Stimulated activated CD8-positive, alpha-beta memory T cell treated with anti-CD3 and anti-CD28 coated beads, Interleukin-4, amount 100 ng/mL, for 1 hour (primary cell): ENCODE measurements at places on chromosomes 16 and 17.

GRCh38 chr17:41648411-41649195, 24.2 kb upstream of the KRT17 start:
- peak; percentile 71 for DNase-seq

- DNase-seq: no peak
Measured at GRCh38 chr17:7888184-7888920, at the start of gene CHD3. CHD3 (plus strand) TSS chr17:7888789; CDS start chr17:7889001, 212 bp downstream.

DNA sequence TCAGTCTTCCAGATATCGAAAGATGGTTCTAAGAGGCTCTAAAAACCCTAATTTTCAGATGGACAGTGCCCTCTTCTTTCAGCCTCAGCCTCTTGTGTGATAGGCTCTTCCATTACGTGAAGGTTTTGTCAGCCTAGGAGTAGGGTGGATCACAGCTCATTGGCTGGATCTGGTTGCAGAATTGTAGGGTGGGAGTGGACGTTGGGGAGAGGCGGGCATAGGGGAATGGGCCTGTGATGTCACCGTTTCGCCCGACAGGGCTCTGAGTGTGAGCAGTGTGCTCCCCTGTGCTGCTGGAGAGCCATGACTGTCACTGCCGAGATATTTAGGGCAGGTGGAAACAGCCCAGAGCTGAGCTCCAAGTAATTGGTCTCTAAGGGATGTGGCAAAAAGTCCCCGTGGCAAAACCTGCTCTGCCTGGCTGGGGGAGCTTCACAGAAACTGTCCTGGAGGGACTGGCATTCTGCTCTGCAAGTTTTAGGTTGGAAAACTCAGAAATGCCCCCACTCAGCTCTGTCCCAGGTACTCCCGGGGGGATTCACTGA, 6.2 kb upstream of the WFIKKN1 start:
- DNase-seq: no peak

GRCh38 chr16:79801646-79802045, 201.1 kb upstream of the MAF start:
- no peak for DNase-seq

DNA sequence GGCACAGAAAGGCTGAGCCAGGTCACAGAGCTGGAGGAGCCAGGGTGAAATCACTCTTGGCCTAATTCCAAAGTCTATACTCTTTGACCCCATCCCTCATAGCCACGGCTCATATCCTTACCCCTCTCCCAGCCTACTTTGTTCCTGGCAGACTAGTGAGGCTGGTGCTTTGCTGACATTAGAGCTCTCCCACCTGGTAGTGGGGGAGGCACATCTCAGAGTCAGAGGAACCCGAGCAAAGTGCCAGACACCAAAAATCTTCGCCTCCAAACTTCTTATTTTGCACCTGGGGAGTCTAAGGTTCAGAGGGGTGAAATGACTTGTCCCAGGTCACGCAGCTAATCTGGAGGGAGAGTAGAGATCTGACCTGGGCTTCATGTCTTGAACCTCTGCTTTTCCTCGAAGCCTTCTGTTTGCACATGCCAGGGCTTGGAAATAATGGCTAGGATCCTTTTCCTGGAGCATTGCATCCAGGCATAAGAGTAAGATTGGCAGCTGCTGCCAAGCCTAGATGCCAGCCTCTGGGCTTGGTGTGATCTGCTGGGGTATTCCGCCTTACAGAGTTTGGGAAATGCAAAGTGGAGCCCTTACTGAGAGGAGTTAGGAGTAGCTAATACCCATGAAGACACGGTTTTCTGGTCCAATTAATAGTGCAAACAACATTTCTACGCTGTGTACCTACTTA, 126.9 kb downstream of the SPACA3 start:
- no peak for DNase-seq

GRCh38 chr17:55186937-55187770, 77.6 kb upstream of the HLF start:
- DNase-seq: no peak

GRCh38 chr16:9344508-9344907, 253.1 kb downstream of the HAPSTR1 start:
- no peak for DNase-seq

GRCh38 chr17:29595943-29596774, 3.2 kb downstream of the ANKRD13B start:
- no peak for DNase-seq

DNA sequence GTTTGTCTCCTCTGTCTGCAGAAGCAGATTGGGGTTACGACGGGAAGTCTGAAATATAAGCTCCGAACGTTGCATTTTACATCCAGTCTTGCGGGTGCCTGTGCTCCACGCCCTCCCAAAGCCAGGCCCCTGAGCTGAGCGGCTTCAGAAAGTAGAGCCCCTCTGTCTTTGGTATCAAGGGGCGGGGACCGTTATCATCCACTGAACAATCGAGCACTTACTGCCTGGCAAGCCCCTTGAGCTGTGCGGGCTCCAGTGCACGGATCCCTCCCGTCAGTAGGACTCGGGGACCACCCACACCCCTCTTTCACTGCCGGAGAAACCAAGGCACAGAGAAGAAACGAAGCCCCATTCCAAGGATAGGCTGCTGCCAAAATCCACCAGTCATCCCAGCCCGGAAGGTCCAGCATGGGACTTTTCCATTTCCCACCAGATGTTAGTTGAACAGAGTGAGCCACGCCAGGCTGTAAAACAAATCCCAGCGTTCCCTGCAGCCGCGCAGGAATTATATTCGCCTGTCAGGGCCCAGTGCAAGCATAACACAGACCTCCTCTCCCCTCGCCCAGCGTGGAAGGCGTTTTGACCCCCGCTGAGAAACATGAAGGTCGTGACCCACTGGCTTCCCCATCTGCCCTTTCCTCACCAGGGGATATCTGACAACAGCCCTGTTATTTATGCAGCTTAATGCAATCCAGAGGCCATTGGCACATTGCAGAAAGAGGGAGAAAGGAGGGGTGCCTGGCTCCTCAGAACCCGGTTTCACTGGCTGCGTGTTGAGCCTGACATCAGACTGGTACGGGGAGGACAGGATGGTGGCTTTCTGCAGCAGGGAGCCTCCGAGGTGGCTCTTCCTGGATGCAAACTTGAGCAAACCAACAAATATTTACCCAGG, 212.2 kb upstream of the FOXF1 start:
- no peak for DNase-seq

DNA sequence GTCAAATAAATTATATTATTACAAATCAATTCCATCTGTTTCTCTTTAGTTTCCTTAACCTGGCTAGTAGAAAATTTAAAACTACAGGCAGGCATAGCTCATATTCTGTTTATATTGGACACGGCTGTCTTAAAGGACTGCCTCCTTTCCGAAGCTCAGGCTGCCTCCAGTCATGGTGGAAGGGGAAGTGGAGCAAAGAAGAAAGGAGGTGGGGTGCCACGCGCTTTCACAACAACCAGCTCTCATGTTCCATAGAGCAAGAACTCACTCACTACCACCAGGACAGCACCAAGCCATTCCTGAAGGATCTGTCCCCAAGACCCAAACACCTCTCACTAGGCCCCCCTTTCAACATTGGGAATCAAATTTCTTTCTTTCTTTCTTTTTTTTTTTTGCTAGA, 149.3 kb upstream of the KCNJ18 start:
- no peak for DNase-seq

DNA sequence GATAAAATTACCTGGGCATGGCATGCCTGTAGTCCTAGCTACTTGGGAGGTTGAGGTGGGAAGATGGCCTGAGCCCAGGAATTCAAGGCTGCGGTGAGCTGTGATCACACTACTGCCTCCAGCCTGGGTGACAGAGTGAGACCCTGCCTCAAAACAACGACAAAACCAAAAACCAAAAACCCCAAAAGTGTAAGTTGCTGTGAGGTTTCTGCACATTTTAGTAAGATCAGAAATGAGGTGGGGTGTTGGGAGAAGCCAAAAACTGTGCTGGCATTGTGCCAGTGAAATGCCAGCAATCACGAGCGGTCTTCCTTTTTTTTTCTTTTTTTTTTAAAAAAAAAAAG, 114.6 kb downstream of the PITPNC1 start:
- DNase-seq: no peak

DNA sequence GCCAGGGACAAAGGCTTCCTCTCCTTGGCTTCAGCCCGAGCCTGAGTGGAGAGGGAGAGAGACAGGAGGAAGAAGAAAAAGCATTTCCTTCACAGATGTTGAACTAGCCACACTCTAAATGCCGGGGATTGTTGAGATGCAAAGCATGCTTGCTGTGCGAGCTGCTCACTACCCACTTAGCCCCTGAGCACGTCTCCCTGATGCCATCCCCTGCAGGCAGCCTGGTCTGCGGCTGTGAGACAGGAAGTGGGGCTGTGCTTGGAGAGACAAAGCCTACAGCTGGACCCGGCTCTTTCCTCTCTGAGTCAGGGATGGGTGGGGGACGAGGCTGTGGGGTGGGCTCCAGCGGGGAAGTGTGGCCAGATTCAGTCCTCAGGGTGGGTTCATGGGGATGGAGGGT, 13.7 kb downstream of the WNT9B start:
- no peak for DNase-seq

GRCh38 chr16:64206862-64207261, 915.0 kb downstream of the CDH11 start:
- DNase-seq: no peak

DNA sequence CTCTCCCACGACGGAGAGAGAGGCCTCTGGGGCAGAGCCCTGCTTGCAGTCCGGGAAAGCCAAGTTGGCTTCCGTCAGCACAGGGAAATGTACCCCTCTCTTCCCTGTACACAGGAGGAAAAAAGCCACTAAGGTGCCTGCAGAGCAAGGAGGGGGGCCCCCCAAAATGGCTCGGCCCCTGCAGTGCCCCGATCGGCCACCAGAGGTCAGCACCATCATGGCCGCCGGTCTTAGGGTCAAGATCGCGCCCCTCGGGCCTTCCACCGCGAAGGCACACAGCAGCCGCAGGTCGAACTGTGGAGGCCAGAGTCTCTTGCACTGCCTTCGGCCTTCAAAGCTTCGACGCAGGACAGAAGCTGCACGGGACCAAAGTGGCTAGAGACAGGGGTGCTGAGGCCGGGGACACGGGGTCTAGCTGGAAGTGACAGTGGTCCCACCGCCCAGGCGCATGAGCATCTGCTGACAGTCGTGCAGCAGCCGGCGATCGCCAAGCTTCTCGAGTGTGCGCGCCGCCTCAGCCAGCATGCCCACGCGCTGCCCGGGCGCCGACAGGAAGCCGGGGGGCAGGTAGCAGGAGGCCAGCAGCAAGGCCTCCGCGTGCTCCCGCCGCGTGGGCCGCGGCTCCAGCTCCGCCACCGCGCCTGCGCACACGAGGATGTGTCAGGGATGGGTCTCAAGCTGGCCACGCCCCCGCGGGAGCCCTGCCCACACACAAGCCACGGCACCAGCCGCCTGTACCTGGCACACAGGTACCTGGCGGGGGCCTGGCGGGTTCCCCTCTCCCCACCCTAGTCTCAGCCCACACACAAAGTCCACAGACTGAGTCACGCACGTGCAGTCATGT, 24.4 kb downstream of the SREBF1 start:
- DNase-seq: peak; percentile 44

GRCh38 chr16:24609740-24610415, 70.5 kb downstream of the RBBP6 start:
- DNase-seq: no peak

DNA sequence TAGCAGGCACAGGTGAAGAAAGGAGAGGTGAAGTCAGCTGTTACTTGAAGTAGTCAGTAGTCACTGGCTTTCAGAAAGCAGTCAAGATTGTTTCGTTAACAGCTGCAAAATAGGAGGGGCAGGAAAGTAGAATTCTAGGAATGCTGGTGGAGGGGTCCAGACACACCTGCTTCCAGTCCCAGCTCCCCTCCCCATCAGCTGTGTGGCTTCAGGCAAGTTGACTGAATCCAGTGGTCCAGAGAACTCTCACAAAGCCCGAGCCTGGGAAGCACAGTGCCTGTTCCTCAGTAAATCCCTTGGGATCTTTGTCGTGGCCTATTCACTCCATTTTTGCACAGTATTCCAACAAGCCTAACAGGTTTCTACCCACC, 4.6 kb upstream of the SOCS1 start:
- no peak for DNase-seq

- DNase-seq: no peak
Measured at GRCh38 chr17:75524269-75524969, 1.1 kb upstream of the LLGL2 start.

DNA sequence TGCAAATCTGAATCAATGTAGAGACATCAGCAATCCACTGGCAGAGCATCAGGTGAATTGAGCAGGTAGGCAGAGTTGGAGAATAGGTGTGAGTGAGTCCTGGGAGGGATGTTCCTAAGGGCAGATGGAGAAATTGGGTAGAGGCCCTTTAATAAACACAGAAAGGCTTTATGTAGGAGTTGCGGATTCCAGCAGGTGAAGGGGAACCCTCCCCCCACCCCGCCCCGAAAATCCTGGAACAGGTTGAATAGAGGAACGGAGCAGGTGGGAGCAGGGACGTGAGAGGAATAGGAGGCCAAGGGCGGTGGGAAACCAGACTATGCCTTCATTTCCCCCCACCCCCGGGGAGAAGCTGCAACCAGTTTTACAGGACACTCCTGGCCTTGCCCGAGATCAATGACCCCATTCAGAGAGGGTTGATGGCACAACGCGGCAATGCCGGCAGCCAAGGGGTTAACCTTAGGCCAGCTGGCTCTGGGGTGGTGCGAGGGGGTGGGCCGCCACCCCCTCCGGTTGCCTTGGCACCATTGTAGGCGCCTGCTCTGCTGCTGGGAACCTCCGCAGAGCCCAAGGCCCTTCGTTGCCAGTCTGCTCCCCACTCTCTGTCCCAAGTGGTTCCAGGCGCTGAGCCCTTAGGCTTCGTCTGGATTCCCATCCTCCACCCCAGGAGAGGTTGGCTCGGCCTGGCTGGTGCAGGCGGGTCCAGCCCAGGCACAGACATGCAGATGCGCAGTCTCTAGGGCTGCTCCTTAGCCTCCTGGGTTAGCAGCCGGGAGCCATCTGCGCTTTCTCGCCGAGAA, 814 bp upstream of the RUNDC3A start:
- no peak for DNase-seq
